Stimulated activated CD4-positive, alpha-beta T cell treated with anti-CD3 and anti-CD28 coated beads, Interleukin-2, amount 100 ng/mL, for 24 hours (primary cell): ENCODE measurements at places on chromosomes 12 and 14.

DNA sequence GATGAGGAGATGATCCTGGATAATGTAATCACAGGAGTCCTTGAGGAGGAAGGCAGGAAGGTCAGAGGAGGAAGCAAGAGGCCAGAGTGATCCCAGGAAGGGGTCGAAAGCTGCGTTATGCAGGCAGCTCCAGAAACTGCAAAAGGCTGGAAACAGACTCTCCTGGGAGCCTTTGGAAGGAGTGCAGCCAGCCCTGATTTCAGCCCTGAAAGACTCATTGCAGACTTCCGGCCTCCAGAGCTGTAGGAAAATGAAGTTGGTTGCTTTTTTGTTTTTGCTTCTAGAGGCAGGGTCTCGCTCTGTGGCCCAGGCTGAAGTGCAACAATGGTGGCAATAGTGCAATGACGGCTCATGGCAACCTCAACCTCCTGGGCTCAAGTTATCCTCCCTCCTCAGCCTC is 44.6 kb upstream of the FZD10 start:
- DNase-seq = no peak

DNA sequence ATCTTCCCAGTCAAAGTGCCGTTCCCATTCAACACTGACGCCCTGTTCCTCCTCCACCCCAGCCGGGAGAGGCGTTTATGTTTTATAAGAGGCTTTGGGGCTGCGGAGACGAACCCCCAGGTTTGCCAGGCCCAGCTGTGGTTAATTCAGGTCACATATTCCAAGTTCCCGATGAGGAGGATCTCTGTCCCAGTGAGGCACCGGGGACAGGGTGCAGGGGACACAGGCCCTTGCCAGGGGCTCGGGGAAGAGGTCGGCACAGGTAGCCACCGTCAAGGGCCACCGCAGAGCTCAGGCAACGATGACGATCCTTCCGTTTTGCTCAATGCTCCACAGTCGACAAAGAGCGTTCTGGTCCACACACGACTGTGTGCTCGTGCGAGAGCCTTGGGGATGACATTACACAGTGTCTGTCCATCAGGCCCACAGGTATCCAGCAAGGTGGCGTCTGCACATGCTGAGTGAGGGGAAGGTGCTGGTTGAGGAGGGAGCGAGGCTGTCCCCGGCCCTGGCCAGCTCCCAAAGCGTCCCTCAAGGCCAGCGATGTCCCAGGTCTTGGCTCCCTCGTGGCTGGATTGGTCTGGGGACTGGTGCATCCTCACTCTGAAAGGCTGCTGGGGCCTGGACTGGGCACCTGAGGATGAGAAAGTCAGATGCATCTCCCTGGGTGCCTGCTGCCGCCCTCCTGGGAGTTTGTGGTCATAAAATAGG is 189.2 kb upstream of the C14orf180 start:
- no peak for DNase-seq

GRCh38 chr14:81400852-81401251 is 728 bp upstream of the STON2 start:
- no peak for DNase-seq

- DNase-seq = no peak
Measured at GRCh38 chr12:117742721-117743120, 226.1 kb downstream of the KSR2 start.

DNA sequence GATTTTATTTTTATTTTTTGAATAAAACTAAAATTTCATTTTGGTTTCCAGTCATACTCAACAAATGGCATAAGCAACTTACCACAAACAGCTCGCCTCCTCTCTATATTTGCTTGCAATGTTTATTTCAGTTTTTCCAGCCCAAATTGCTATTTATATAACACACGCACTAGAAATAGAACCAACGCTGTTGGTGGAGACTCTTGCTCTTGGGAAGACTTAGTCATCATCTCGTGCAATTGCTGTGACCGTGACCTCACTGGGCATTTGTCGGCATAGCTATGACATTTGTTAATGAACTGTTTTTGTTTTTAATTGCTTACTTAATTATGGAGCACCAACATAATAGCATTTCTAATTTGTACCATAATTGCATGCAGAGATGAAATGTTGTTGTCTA is 153.1 kb upstream of the OTX2 start:
- DNase-seq = no peak

- DNase-seq = peak; percentile 49
Measured at GRCh38 chr12:57046947-57047890, 2.7 kb downstream of the MYO1A start.

DNA sequence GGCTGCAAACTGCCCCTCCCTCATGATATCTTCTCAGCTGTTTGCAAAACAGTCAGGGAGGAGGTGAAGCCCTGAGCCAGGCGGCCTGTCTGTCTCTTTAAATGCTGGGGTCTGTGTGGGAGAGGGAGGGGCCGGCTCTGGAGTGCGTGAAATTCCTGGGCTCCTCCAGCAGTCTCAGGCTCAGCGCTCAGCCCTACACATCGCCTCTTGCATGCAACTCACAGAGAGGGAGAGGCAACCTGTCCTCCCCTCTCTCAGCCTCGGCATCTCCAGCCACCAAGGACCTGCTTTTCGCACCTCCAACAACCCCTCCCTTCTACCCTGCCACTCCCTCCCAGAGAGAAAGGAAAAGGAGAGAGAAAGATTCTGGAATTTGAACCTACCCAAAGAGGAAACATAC is at the start of gene NRXN3:
Gene NRXN3 (plus strand): TSS at position 171 of the 400 bp plus-strand sequence. CDS start 72,721 bp downstream, outside the sequence.
- DNase-seq = no peak

DNA sequence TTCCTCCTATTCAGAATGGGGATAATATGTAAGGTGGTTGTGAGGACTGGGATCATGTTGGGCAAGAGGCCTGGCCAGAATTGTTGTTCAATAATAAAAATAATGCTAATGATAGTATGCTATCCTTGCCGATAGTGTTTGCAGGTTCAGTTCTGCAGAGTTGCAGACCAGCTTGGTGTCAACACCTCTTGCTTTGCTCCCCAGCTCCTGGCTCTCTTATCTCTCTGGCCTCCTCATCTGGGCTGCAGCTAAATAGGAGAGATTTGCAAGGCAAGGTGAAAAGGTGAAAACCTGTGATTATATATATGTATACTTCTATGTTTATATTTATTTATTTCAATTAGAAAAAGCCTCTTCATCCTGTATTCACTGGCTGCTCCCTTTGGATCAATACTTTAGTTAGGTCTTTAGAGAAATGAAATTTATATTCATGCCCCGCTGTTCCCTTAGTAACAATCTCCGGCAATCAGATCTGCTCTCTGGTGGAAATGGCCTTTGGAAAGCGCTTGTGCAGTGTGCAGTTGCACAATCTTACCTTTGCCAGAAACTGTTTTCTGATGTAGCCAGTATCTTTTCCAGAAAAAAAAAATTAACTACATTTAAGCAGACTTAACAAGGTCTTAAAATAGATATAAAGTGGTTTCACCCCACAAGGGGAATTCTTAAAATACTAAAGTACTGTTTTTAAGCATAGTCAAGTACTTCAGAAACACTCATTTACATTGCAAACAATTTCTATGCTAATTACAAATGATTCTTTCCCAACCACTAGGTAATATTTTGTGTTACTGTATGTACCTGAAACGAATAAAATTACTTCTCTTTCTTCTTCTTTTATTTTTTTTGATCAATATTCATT is 19.1 kb upstream of the ACVR1B start:
- no peak for DNase-seq

DNA sequence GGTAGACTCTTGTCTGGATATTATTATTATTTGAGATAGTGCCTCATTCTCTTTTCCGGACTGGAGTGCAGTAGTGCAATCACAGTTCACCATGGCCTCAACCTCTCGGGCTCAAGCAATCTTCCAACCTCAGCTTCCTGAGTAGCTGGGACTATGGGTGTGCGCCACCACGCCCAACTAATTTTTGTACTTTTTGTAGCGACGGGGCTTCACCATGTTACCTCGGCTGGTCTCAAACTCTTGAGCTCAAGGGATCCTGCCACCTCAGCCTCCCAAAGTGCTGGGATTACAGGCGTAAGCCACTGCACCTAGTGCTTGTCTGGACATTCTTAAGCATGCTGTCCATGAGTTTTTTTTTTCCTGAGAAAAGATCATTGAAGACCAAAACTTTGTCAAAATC is 498.9 kb upstream of the RGS6 start:
- no peak for DNase-seq

GRCh38 chr14:81269979-81270375 is 49.2 kb upstream of the GTF2A1 start:
- DNase-seq = no peak

DNA sequence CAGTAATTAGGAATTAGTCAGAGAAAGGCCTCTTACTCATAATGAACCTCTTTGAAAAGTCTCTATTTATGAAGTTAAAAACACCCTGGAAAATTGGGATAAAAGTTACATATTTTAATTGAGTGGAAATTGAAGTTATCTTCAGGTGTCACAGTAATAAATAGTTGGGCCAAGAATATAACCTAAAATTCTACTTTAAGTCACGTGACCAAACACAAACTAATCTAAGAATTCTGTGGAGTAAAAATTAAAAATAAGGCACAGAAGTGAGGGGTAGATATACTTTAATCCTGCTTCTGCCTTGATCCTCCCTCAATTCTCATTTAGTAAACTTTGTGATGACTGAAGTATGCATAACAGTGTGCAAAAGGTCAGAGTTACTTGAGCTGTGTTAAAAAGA is 226.4 kb downstream of the NAV3 start:
- no peak for DNase-seq

DNA sequence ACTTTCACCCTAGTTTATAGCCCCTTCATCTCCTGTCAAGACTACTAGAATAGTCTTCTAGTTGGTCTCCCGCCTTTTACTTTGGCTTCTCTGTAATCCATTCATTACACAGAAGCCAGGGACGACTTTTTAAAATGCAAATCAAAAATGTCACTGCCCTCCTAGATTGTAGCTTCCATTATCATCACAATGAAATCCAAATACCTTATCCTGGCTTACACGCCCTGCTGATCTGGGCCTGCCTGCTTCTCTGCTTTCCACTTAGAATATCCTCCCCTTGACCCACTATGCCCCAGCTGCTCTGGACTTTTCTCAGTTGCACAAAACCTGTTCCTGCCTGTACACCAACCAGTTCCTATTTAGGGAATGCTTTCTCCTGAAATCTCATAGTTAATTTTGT is 4.5 kb upstream of the EEA1 start:
- DNase-seq = no peak

DNA sequence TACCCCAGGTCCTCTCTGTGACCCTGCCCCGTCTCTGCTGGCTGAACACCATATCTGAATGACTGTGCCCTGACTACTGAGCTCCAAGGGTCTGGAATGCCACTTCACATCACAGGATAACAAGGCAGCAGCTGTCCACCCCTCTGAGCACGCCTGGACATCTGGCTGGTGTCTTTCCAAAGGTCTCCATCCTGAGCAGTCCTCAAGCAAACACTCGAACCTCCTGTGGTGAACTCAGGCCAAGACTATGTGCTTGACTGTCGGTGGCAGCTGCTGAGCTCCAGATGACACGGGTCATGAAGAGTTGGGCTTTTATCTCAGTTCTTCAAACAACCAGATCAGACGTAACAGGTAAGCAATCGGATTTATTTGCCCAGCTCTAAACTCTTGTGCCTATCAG is 117.2 kb upstream of the BCL2L14 start:
- no peak for DNase-seq

DNA sequence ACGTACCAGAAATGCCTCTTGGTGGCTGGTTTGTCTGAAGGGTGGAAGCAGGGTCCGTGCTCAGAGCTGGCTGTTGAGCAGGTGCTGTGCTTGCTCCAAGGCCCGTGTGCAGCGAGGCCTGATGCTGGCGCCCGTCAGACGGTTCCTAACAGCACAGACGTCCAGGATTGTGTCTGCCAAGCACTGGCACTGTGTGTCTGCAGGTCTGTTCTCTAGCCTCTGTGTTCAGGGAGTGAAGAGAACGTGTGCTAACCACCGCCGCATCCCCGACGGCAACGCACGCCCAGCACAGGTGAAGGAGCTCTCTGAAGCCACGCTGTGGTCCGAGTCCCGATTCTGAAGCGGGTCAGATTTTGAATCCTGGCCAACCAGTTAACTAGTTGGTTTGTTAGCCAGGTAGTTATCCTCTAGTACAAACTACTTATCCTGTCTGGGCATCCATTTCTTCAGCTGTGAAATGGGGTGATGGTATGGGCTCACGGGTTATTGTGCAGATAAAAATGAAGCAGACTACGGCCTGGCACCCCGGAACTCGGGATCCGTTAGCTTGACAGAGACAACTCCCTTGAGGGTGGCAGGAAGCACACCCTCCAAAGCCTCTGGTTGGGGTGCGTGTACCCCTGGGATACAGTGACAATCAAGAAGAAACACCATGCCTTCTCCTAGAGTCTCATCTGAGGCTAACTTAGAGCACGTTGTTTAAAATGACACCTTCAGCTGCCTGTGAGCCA is 18.6 kb upstream of the TDRD9 start:
- DNase-seq = no peak

- no peak for DNase-seq
Measured at GRCh38 chr12:10098791-10099190, at the start of gene CLEC1A. TSS of gene CLEC1A (minus strand) at chr12:10098985. CDS start at chr12:10098922, 63 bp downstream.

DNA sequence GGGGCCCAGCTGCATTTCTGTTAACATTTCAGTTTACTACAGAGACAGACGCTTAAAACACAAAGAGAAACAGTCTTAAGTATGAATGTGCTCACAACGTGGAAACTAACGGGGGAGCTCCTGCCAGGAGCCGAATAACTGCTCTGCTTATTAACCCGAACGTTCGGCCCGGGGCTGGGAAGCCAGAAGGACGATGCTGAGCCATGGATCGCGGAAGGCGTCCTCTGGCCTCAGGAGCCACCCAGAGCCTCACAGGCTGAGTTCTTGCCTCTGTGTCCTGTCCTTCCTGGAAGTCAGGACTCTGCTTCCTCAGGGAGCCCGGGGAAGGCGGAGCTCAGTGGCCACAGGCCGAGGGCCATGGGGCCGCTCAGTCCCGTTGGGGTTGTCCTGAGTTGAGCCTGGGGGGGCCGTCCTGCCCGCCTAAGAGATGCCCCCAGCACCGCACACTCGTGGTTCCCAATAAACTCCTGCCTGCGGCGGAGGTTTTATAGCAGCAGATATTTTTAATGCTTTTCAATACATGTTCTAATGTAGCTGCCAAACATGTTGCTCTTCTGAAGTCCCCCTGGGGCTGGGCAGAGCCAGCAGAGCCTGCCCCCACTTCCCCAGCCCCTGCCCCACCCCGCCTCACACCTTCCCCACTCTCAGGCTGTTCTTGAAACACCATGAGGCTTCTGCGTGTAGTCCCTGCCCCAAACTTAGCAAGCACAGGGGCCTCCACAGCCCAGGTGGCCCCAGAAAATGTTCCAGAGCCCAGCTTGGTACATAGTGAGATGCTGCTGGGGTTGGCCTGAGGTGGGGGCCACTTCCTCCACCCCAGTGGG is 3.4 kb upstream of the TEX22 start:
- DNase-seq = no peak

DNA sequence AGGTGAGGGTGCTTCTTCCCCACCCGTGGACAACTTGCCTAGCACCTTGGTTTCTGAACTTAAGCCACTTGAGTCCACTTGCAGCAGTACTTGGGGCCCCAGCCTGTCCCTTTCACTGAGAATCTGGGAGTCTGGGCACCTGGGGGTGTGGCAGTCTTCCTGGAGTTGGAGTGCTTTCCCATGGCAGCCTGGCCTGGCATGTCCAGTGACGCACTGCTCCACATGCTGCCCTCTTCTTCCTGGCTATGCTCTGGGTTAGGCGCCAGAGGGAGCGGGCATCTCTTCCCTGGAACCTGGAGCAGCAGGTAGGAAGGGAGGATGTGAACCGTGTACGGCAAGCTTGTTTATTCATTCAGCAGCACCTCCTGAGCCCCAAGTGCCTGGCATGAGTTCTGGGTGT is 76.4 kb downstream of the PAPOLA start:
- no peak for DNase-seq
